ENCODE measurements at places on chromosomes 6 and 20. TPM values are rescaled to one million over a fixed set of nuclear protein-coding genes. Genes with fewer than 3 reads are reported as not detected.
A peak's percentile ranks its signal among the peaks of the same experiment; 100 is the strongest.

The TRIM15 gene
- total RNA-seq, result not detected

DNA sequence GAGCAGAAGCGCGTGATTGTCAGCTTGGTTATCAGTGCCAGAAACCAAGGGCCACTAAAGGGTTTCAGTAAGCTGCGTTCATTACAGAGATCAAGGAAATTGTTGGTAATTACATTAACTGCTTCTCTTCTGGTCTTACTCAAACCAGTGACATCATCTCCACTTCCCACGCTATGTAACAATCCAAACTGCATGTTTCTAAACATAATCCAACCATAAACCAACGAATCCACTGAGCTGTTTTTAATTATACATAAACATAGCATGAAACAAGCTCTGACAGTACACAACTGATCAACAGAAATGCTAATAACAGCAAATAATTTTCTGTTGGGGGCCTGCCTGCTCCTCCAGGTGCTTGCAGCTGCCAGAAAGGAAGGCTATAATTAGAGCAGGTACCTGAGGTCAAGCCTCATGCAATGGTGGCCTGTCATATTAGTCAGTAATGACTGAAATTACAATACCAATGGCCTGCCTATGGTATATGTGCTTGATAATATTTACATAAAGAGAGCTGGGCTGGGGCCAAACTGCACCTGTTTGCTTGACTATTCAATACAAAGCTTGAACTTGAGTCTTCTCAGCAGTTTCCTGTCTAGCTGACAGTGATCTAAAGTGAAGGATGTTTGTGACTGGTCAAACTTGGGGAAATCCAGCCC lies 40.1 kb downstream of the ILRUN start:
- H3K27me3 ChIP-seq, result no peaks in the 10 kb centered on the region
- no peaks in the 10 kb centered on the region for H3K36me3 ChIP-seq
- DNase-seq, result no peak
- peak overlapping the region; percentile 85 for H3K27ac ChIP-seq
- H3K4me1 ChIP-seq, result peaks cover 54% of the 10 kb centered on the region

DNA sequence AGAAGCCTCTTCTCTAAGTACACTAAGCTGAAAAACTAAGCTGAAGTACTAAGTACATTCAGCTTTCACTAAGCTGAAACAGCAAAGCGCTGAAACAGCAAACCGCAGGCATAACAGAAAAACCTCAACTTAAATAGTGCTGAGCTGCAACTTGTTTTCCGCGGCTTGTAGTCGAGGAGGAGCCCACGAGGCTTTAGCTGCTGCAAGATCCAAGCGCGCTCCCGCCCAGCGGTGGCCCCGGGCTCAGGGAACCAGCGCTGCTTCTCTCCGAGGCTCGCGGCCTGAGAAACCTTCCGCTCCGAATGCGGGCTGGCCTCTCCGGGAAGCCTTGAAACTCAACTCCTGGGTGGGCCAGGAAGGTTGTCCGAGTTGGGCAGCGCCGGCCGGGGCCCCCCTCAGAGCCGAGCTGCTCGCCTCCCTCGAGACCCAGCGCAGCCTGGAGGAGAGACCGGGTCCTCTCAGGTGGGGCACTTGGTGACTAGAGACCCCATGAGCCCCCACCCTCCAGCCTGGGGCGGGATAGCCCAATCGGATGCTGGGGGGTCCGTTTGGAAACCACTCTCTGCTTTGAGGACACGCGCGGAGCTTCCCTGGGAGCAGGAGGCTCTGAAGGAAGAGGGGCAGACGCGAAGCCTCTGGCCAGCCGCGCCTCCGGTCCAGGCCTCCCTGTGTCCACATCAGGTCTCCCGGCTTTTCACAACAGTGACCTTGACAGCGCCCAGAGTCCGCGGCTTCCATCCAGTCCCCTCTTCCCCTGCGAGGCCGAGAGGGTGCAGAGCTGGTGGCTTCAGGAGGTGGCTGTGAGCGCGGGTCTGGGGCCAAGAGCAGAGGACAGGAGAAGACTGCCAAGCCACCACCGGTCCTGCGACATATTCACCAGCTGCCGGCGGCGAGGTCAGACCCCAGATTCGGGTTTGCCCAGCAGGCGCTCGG lies 38.1 kb upstream of the HLA-E start:
- DNase-seq, result no peak
- H3K4me1 ChIP-seq, result peaks cover 22% of the 10 kb centered on the region
- peak overlapping the region; percentile 19 for H3K4me3 ChIP-seq
- no peaks in the 10 kb centered on the region for H3K36me3 ChIP-seq
- no peak overlapping the region for H3K27ac ChIP-seq

- no peak overlapping the region for H3K27ac ChIP-seq
- H3K4me1 ChIP-seq, result peaks cover 24% of the 10 kb centered on the region
- no peaks in the 10 kb centered on the region for H3K36me3 ChIP-seq
- H3K4me3 ChIP-seq, result no peak overlapping the region
Measured at GRCh38 chr6:40762981-40763380, 175.8 kb upstream of the LRFN2 start.

- H3K27ac ChIP-seq, result no peak overlapping the region
- DNase-seq, result no peak
- H3K4me3 ChIP-seq, result no peak overlapping the region
- H3K36me3 ChIP-seq, result no peaks in the 10 kb centered on the region
- no peaks in the 10 kb centered on the region for H3K4me1 ChIP-seq
Measured at GRCh38 chr6:136396908-136397307, 107.3 kb upstream of the BCLAF1 start.

GRCh38 chr6:36075656-36076055 lies 48.0 kb downstream of the MAPK14 start:
- H3K27me3 ChIP-seq, result no peaks in the 10 kb centered on the region
- no peaks in the 10 kb centered on the region for H3K4me1 ChIP-seq
- H3K36me3 ChIP-seq, result peaks cover 39% of the 10 kb centered on the region
- H3K27ac ChIP-seq, result peak overlapping the region; percentile 6
- DNase-seq, result no peak

DNA sequence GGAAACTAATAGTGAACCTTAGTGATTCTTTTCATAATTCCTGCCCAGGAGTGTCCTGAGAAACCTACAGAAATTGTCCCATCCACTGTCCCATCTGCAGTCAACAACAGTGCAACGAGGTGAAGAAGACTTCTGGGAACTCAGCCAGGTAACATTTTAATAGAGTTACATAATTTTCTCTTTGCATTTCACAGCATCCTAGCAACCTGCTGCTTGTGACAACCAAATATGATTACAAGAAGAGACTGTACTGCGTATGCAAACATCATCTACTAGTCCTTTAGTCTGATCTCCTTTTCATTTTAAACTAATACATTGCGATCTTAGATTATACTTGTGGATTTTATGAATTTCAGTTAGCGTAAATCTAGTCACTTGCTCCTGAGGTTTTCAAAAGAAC lies 951.6 kb downstream of the TFAP2A start:
- no peak overlapping the region for H3K4me3 ChIP-seq
- no peaks in the 10 kb centered on the region for H3K36me3 ChIP-seq
- DNase-seq, result no peak
- H3K27ac ChIP-seq, result no peak overlapping the region

DNA sequence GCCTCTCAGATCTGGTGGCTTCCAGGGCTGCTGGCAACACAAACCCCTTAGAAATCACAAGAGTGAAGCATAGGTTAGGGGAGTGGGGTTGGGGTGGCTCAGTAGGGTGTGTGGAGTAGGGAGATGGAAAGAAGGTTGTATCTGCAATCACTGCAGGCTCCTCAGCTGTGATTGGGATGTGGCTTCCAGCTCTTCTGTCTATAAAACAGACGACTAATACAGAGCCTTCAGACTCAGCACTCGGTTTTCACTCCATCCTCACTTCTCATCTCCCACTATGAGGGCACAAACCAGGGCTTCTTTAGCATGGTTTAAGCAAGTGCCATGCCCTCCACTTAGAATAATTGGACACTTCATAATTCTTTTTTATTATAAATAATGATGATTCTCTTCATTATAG lies 46.4 kb upstream of the CAP2 start:
- no peak overlapping the region for H3K4me3 ChIP-seq
- H3K27ac ChIP-seq, result no peak overlapping the region
- no peaks in the 10 kb centered on the region for H3K4me1 ChIP-seq

GRCh38 chr6:105487040-105487790 lies 84.3 kb upstream of the PREP start:
- no peak for DNase-seq
- peaks cover 14% of the 10 kb centered on the region for H3K4me1 ChIP-seq
- H3K27me3 ChIP-seq, result no peaks in the 10 kb centered on the region
- H3K36me3 ChIP-seq, result no peaks in the 10 kb centered on the region

DNA sequence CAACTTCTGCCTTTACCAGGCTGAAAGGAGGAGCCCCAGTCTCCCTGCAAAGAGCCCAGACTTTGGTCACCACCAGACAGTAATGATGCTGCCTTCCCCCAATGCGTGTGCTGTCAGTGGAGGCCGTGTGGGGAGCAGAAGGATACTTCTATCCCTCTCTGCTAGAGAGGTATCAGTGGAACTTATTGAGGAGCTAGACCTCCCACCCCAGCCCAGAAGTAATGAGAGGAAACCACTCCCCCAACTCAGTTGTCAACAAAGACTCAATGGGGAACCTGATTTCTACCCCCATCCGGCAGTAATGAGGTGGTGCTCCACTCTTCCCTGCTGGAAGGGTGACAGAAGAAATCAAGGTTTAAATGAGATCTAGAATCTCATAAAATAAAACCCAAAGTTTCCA lies 4.4 kb upstream of the WFDC8 start:
- no peak for DNase-seq
- no peaks in the 10 kb centered on the region for H3K4me1 ChIP-seq
- H3K36me3 ChIP-seq, result no peaks in the 10 kb centered on the region
- no peak overlapping the region for H3K4me3 ChIP-seq
- no peak overlapping the region for H3K27ac ChIP-seq
